Fibroblast of upper back skin (primary cell): ENCODE measurements at places on chromosomes 7 and 10.

- DNase-seq = peak; percentile 37
Observed at GRCh38 chr7:94439893-94440381, 45.2 kb downstream of the COL1A2 start.

DNA sequence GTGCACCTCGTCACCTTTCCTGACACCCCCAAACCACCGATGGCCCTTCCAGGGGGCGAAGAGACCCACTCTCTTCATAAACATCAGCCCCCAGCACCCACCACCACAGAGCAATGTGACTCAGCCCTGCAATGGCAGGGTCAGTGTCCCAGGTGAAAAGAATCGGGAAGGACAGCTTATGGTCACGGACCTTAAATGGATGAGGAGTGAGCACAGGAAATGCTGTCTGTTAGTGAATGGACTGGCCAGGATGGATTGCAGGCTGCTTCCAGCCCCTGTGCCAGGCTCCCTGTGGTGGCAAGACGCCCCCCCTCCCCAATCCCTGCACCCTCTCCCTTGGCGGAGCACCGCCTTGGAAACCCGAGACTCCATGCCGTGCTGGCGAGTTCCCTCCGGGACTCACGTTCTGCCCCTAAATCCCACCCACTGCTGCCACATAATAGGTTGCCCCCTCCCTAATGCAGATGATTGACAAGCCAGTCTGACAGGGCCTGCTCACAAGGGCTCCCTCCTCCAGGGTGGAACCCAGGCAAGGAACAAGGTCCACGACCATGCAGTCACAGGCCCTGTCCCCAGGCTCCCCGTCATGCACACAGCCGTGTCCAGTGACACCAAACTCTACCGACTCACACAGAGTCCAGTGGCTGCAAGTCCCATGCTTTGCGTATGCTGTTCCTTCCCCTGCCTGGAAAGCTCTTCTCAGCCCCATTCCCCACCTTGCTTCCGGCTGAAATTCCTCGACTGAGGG lies 7.3 kb downstream of the ASB13 start:
- DNase-seq = no peak

DNA sequence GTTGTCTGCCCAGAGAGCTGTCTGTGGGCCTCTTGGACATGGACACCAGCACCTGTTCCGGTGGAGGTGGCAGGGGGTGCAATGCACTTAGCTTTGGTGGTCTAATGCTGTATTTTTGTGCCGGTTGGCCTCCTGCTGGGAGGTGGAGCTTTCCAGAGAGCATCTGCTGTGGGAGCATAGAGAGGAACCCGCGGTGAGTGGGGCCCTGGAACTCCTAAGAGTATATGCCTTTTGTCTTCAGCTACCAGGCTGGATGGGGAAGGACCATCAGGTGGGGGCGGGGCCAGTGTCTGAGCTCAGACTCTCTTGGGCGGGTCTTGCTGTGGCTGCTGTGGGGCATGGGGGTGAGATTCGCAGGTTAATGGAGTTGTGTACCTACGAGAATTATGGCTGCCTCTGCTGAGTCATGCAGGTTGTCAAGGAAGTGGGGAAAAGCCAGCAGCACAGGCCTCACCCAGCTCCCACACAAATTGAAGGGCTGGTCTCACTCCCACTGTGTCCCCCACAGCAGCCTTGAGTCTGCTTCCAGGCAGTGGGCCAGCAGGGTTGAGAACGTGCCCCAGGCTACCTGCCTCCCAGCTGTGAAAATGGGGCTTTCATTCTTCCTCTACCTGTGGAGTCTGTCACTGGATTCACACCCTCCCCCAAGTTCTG lies 29.0 kb downstream of the JAKMIP3 start:
- no peak for DNase-seq

DNA sequence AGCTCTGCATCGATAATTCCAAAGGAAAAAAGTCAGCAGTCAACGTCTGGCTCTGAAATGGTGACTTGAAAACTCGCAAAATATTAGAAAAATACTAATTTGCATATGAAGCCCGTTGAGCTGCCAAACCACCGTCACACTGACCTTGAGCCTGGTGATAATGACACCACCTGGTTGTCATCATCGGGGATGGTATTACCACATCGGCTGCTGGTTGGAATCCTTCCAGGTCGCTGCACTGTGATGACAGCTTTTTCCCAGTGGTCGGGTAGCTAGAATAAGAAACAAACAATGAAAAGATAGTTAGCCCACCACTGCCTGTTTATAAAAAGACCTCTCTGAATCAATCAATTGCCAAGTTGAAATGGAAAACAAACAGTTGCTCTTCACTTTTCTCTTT lies 41.6 kb downstream of the LAMB1 start:
- no peak for DNase-seq

DNA sequence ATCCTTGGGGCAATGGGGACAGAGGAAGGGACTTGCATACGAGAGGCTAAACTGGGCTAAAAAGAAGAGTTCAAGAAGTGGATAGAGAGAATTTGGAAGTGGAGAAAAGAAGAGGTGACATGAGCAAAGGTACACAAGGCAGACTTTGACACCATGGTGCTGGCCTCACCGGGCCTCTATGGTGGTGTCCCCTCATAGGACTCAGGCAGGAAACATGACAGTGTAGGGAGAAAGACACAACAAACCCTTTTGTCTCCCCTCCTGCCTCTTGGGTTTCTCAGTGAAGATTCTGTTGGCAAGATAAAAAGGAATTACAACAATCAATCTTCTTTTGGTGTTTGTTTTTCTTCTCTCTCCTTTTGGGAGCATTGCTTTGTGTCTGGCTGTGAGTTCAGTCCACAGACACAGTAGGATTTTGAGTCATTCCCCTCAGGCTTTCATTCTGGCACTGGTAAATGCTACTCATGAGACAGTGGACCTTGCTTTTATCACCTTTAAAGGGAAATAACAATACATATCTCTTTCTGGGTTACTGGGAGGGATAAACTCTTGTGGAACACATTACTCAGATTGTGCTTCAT lies 827.7 kb downstream of the TNS3 start:
- peak; percentile 87 for DNase-seq

- DNase-seq = peak; percentile 58
Observed at GRCh38 chr7:116511552-116512519, 12.3 kb downstream of the CAV2 start.

GRCh38 chr7:159095979-159096411 lies 48.7 kb downstream of the VIPR2 start:
- DNase-seq = no peak

DNA sequence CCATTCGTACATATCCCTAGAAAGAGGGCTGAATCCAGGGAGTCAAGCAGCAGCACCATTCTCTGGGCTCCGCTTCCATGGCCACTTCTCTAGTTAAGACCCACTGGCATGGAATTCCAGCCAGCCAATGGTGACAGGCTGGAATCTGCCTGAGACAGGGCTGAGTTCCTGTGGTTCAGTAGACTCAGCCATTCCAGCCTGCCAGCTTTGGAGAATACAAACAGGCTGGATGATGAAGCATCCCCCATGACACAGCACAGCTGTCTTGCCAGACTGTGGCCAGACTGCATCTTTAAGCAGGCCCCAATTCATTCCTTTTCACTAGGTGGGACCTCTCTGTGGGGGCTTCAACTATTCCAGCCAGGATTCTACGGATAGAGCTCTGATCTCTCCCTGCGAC lies 329.6 kb downstream of the XPNPEP1 start:
- peak; percentile 15 for DNase-seq

DNA sequence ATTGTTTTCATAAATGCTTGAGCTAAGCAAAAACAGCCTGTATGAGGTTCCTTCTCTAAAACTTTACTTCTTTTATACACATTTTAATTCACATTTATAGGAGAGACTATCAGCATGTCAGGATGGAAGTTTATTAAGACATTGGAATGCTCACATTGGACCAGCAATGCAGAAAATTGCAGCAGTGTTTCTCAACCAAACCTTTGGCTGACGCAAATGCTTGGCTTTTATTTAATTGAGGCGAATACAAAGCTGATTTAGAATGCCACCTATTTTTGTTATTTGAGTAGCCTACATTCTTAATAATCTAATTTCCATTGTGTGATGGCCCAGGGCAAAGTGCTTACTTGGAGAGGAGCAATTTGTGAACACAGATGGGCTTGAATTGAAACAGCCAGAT lies 283.2 kb downstream of the ARL4A start:
- DNase-seq = no peak

DNA sequence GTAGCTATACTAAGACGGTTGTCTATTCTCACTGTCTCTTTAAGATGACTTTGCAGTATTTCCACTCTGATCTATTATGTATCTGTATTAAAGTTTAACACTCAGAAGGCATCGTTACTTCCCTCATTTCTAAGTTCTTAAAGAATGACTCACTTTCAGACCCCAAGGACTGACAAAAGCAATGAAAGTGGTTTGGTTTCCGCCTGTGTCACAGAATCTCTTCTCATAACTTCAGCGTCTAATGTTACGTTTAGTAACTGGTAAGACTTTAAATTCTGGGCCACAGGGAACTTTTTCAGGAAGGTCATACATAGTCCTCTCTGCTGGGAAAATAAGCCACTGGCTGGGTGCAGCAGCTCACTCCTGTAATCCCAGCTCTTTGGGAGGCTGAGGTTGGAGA lies 892.0 kb upstream of the AUTS2 start:
- peak; percentile 98 for DNase-seq

DNA sequence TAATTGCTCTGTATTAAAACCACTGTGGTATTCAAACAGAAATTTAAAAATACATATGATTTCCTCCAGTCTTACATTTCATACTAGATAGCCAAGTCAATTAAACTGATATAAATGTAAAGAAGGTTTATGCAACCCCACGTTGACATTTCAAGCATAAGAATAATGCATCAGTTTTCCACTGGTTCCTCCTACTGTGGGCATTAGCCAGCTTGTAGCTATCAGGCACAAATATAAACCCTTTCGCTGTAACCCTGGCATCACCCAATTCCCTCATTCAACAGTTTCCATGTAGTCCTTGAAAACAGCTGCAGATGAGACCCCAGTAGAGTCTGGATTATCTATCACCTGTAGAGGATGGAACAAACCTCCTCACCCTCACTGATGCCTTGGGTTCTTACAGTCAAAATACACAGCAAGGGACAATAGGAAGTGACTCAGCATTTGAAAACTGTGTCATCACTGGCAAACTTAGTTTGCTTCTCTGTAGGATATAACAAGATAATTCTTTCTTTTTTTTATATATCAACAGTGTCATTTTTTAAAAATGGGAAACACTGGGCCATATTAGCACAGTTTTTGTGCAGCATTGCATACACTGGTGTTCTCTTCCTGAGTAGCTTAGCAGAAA lies 113.0 kb downstream of the PDE1C start:
- peak; percentile 22 for DNase-seq

DNA sequence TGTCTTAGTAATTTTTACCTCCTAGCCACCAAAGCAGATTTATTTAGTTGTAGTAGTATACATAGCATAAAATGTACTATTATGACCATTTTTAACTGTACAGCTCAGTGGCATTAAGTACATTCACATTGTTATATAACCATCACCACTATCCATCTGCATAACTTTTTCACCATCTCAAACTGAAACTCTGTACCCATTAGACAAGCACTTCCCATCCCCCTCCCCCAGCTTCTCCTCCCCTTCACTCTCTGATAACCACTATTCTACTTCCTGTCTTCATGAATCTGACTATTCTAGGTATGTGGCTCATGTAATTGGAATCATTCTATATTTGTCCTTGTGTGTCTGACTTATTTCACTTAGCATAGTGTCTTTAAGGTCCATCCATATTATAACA lies 71.9 kb downstream of the MRPL32 start:
- DNase-seq = peak; percentile 64

DNA sequence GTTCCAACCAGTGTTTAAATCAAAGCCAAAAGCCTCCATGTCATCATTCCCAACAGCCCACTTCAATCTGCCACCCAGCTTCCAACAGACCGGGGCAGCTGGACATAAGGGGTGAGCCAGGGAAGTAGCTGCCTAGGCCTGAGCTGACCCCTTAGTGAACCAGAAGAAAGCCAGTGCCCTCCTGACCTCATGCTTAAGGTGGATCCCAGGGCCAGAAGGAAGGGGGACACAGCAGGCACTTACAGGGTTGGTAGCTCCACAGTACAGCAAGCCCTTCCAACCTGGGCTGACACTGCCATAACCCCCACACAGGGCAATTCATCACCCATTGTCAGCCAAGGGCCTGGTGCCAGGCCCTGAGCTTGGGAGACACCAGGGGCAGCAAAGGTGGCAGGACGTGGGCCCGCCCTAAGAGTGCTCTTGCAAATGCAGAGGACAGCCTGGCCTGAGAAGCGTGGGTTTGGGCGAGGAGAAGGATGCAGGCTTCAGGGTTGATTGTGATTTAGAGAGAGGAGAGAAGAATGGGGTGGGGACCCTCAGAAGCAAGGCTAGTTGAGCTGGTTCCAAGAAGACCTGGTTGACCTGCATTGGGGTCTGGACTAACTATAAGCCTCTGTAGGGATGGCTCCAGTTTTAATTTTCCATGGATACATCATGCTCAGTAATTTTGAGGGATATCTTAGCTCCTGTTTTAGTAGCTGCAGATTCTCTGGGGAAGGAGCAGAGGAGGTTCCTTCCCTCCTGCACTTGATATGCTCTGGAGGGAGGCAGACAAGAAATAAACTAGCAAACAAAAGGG lies 3.1 kb upstream of the CYP26A1 start:
- no peak for DNase-seq

- DNase-seq = no peak
Observed at GRCh38 chr7:37118004-37118403, 330.7 kb downstream of the ELMO1 start.

DNA sequence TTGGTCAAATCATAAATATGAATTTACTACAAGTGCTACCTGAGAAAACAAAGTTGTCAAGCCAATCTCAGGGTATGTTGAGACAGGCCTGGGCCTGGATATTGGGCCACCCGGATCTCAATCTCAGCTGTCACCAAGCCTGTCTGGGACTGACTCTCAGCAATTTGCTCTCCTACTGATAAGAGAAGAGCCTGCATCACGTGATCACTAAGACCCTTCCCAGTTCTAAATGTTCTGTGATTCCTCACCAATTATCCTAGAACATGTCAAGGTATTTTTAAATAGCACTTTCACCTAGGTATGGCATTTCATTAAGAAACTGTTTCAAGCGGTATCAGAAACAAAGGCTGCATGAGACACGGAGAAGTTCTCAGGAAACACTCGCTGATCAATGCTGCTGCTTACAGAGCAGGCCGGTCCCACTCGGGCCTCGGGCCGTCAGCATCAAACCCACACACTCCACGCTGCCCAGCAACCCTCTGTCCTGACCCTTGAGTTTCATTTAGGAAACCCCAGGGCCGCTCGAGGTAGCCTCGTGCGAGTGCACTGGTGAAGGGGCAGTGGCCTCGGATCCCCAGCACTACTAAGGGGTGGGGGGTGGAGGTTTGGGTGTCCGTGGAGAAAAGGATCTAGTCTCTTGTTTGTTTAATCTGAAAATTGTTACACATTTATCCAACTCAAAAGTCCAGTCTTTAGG lies 4.1 kb downstream of the KLF6 start:
- DNase-seq = no peak

DNA sequence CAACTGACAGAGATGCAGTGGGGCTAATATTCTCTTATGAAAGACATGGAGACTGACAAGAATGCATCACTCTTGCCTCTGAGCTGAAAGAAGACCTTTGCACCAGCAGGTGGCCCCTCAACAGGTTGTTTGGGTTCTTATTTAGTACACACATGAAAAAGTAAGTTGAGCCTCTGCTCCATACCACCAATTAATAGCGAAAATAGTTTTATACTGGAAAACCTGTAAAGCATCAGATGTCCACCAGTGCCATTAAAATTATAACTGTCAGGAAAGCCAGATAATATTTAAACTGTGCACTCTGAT lies 26.3 kb upstream of the FAM13C start:
- no peak for DNase-seq
